ENCODE measurements at places on chromosomes 16 and 17. TPM values are rescaled to one million over a fixed set of nuclear protein-coding genes. Genes with fewer than 3 reads are reported as not detected.

TBL3 gene
- total RNA-seq: 45.9 TPM

SPATA32 gene
- not detected for total RNA-seq

ST6GALNAC1 gene
- not detected for total RNA-seq

PIMREG gene
- total RNA-seq: 16.2 TPM

LDHD gene
- 0.98 TPM for total RNA-seq

STAC2 gene
- not detected for total RNA-seq

MPP3 gene
- 5.9 TPM for total RNA-seq

CPHXL2 gene
- total RNA-seq: not detected

SHISA6 gene
- not detected for total RNA-seq

All from vein endothelial cell (primary cell).